Activated CD8-positive, alpha-beta memory T cell treated with anti-CD3 and anti-CD28 coated beads, Interleukin-2, amount 10 ng/mL, durations not matched to agents 7 days and 5 days (primary cell): ENCODE measurements at places on chromosomes 1 and 21. TPM values are rescaled to one million over a fixed set of nuclear protein-coding genes. Genes with fewer than 3 reads are reported as not detected.

TRIM67 gene
- not detected for total RNA-seq

KPRP gene
- total RNA-seq = not detected

GBP4 gene
- 69.7 TPM for total RNA-seq

ITLN1 gene
- total RNA-seq = not detected

DNA sequence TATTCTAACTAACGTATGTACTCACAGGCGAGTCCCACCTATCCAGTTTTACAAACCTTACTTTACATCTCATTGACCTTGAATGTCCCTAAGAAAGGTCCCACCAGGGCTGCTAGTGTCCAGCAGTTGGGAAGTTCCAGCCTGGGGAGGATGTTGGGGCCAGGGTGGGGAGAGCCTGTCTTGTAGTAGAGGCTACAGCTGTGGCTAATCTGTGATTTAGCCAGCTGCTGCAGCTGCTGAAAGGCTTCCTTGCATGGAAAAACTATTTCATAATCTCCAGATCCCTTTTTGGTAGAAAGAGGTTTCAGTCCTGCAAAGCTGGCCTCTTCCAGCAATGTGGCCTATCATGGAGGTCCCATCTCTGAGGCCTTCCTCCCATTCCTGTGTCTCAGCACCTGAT lies 23.1 kb downstream of the TNN start:
- H3K4me1 ChIP-seq = no peaks in the 10 kb centered on the region
- no peak for DNase-seq
- H3K36me3 ChIP-seq = no peaks in the 10 kb centered on the region

HTR1D gene
- not detected for total RNA-seq

DNA sequence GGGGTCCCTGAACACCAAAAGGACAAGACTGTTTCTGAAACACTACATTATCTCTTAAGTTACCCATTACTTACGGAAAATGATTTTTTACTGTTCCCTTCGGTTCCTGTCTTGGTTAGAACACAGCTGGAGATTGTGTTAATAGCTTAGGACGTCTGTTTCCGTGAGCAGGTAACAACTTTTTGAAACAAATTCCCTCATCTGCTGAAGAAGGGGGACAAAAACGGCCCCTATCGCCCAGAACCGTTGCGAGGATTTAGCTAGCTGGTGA lies 67.8 kb downstream of the SLC35A3 start:
- peak overlapping the region; percentile 96 for H3K27ac ChIP-seq
- DNase-seq = no peak
- H3K36me3 ChIP-seq = peaks cover 33% of the 10 kb centered on the region
- peak overlapping the region; percentile 90 for H3K4me3 ChIP-seq
- no peaks in the 10 kb centered on the region for H3K27me3 ChIP-seq

DNA sequence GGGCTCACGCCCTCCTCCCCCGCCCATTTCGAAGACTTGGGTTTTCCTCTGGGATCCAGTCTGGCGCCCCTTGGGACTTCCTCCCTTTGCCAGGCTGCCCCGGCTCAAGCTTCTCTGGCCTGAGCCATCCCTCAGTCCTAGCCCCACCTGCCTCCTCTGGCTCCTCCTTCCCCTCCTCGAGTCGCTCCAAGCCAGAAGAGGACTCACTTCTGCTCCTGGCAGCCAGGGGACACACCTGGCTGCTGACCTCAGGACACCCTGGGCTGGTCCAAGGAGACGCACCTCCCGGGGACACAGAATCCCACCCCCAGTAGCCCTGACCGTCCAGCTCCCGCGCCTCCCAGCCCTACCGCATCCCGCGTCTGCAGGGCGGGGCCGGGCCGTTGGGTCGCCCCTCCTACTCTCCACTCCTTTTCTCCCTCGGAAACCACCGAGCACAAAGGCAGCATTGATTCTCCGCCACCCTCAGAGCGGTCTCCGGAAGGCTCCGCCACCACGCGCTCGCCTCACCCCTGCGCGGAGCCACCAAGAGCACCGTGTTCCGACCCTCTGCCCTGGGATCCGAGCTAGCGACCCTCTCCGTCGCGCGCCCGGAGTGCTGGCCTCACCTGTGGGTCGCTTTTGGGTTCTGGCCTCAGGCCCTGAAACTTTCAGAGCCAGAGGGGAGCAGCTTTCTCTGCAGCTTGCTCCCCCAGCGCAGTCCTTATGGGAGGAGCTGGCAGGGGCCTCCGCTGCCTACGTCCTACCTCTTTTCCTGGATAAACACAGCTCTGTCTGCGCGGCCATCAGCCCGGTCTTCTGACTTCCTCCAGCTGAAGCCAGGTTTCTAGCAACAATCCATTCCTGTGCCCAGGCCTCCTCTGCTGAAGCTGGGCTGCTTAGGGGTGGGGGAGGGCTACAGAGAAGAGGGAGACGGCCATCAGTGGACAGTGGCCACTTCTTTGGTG lies at the start of gene C2CD4D:
TSS of gene C2CD4D (minus strand) at position 364 of the 947 bp plus-strand sequence. CDS start 831 bp downstream, outside the sequence.
- peak within 1 kb of the TSS; percentile 71 for H3K27ac ChIP-seq
- peak within 1 kb of the TSS; percentile 79 for H3K4me3 ChIP-seq
- H3K36me3 ChIP-seq = peaks cover 1% of the 10 kb centered on the region
- peak; percentile 80 for DNase-seq

TBX15 gene
- total RNA-seq = not detected

AADACL3 gene
- total RNA-seq = not detected
